ENCODE measurements at places on chromosomes 7 and 10.

DNA sequence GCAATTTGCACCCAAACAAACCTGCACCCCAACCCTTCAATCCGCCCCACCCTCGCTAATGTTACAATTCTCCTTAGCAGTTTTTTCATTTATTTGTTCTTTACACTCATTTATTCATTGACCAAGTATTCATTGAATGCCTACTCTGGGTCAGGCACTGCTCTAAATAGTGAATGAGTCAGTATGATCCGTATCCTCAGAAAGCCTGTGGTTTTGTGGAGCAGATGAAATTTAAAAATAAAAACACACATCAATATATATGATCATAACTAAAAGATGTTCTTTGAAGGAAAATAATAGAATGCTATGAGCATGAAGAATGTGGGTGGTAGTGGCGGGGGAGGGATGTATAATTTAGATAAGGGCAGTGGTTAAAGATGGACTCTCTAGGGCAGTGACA lies 13.3 kb downstream of the IFIT5 start:
- no peak for DNase-seq

GRCh38 chr10:123669886-123670285 lies 3.7 kb downstream of the GPR26 start:
- DNase-seq = no peak

GRCh38 chr7:80869821-80870751 lies 48.8 kb downstream of the SEMA3C start:
- no peak for DNase-seq

DNA sequence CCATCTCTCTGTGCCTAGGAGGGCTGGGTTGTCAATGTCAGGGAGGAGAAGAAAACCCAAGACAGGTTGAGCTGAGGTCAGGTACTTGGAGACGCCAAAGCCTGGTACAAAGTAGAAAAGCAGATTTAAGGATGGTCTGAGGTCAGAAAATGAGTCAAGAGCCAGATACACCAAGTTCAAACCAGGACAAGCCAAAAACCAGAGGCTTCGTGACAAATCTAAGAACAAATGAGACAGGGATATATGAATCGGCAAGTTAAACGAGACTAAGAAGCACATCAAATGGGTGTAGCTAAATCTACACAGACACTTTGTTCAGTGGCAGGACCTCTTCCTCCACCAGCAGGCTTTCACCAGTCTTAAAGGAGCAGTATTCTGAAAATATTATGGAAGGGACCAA lies 34.2 kb downstream of the C7orf33 start:
- no peak for DNase-seq

- no peak for DNase-seq
Observed at GRCh38 chr7:70322856-70323255, 724.6 kb downstream of the AUTS2 start.
